ENCODE measurements at places on chromosomes 5 and 9.

DNA sequence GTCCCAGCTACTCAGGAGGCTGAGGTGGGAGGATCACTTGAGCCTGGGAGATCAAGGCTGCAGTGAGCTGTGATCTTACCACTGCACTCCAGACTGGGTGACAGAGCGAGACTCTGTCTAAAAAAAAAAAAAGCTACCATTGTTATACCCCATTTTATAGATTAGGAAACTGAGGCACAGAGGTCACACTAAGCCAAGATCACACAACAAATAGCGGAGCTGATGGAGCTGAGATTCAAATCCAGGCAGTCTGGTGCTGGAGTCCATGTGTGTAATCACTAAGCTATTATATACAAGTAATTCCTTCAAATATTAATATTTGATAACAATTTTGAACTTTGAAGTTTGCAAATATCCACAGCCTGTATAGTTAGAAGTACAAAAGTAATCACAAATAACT, 6.0 kb upstream of the SLC12A2 start:
- no peak for DNase-seq

GRCh38 chr5:31449962-31450361, 81.9 kb downstream of the DROSHA start:
- no peak for DNase-seq

DNA sequence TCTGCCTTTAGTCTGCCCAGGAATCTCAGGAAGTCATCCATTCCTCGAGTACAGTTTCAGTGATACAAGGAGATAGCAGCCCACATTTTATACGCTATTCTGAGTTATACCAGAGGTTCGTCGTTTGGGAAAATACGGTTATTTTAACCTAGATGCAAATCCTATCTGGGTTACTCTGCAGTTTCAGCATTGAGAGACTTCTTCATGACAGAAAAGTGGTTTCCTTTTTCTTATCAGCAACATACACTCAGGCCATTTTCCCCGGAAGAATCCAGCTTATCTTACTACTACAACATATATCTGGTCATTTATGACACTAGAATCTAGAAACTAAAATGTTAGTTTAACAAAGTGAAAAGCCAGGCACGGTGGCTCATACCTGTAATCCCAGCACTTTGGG, 83.4 kb upstream of the IQGAP2 start:
- DNase-seq: no peak

DNA sequence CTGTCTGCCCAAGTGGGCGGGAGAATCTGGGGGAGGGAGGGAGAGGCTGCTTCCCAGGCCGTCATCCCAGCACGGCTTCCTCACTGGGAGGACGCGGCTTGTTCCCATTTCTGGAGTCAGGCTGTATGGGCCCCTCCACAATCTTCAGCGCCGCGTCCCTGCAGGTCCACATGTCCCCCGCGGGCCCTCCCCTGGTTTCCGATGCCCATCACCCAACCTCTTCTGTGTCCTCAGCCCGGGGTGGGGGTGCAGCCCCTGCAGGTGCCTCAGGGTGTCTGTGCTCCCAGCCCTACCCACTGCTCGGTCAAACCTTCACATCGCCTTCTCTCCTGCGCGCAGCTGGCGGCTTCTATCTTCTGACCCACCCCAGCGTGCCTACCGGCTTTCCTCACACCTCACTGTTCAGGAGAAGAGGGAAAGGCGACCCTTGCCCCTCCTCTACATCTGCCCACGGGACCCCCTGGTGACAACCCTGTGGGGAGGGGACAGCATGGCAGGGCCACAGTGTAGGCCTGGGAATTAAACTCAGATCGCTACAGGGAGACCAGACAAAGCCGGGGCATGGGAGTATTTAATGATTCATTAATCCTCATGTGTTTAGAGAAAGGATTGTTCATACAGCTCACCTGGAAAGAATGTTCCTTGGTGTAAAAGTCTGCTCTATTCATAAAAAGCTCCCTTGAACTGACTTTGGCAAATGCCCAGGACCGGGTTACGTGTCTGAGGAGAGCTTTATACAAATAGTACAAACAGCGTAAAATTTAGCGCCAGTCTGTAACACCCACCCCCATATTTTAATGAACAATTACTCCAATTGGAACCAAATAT, 145.1 kb downstream of the IRX1 start:
- no peak for DNase-seq

GRCh38 chr5:37850226-37850865, 10.5 kb upstream of the GDNF start:
- no peak for DNase-seq

GRCh38 chr5:171549274-171549673, 129.8 kb downstream of the FGF18 start:
- no peak for DNase-seq

DNA sequence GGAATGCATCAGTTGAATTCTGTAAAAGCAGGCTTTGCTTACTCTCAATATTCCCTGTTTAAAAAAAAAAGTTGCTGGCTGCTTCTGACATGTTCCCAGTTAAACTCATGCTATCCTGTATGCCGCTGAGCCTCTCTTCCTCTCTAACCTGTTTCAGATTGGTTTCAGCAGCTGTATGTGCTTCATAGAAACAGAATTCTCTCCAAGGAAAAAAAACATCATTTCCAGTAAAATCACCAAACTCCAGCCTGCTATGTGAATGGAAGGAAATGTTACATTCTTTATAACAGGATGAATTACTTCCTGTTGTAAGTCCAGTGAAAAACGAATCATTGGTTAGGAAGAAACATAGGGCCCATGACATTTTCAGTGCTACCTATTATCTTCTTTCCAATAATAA, 25.7 kb upstream of the KCNV2 start:
- no peak for DNase-seq

GRCh38 chr5:115306011-115306536, 9.6 kb upstream of the CCDC112 start:
- no peak for DNase-seq

GRCh38 chr9:135803441-135803840, 101.5 kb downstream of the KCNT1 start:
- no peak for DNase-seq

- peak; percentile 26 for DNase-seq
Measured at GRCh38 chr5:78320401-78320800, 25.9 kb upstream of the AP3B1 start.

DNA sequence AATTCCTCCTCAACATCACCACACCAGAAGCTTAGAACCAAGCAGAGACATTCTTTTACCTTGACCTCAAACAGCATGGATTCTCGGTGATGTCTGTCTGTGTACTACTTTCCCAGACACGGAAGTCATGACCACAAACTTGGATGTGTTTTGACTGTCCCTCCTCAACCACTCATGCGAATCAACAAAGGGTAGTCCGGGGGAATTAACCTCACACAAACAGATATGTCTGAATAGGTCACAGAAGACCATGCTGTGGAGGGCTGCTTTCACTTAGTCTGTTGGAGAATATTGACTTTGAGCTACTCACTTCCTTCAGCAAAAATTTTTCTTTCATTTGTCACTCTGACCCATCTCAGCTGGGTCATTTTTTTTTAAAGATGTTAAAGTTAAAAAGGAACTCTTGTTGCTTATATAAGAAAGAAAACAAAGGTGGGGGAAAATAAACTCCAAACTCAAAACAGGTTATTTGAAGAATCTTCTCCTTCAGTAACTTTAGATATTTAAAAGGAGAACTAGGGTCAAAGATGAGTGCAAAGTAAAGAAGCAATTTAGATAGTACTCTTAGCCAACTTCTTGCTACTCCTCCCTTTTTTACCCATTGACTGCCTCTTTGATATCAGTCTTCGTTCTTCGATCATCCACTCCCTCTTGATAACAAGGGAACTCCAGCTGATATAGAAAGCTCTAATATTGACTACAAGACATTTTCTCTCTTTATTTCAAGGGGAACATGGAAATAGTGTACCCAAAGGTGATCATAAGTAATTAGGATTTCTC, 343.4 kb upstream of the CDH6 start:
- DNase-seq: no peak

- no peak for DNase-seq
Measured at GRCh38 chr5:178671602-178672144, 44.8 kb upstream of the CLK4 start.

DNA sequence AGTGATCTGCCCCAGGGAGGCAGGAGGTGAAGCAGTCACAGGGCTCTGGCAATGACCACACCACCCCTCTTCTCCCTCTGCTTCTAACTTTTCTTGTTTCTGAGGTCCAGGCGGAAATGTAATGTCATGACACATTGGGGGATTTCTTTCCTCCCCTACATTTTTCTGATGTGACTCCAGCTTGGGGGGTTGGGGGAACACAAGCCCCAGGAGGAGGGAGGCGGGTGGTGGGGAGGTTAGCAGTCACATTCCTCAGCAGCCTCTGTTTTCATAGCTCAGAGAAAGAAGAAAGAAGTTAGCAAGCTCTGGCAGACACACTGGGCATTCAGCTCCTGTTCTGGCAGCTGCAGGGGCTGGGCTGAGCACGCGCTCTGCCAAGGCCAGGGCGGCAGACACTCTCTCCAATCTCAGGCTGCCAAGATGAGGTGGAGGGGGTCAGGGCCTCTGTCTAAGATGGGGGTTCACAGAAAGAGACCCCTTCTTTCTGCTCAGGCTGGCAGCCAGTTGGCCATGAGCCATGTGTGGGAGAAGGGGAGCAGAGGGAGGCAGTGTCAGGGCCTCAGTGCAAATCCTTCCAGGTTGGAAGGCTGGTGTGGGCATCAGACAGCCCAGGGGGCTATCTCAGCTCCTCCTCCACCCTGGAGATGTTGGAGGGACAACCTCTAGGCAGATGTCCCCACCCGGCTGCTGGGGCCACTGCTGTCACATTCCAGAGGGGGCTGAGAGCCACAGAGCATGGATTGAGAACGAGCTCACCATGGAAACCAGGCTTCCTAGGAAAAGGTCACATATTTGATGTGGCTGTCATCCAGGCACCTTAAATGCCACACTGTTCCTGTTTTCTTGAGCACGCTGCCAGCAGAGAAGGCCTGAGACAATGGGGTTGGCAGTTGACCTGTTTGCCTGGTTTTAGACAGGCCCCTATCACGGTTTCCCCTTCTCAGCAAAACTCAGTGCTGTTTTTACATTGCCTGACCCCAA, 20.1 kb upstream of the PFDN1 start:
- DNase-seq: no peak

- DNase-seq: no peak
Measured at GRCh38 chr9:79592726-79593493, 21.1 kb downstream of the TLE4 start.

- no peak for DNase-seq
Measured at GRCh38 chr9:97506306-97506705, 4.8 kb downstream of the TMOD1 start.

GRCh38 chr5:88671505-88672499, 211.2 kb downstream of the MEF2C start:
- no peak for DNase-seq

GRCh38 chr9:112032009-112032408, 135.4 kb downstream of the UGCG start:
- DNase-seq: no peak

- DNase-seq: peak; percentile 61
Measured at GRCh38 chr5:158928404-158928803, 171.3 kb downstream of the EBF1 start.

DNA sequence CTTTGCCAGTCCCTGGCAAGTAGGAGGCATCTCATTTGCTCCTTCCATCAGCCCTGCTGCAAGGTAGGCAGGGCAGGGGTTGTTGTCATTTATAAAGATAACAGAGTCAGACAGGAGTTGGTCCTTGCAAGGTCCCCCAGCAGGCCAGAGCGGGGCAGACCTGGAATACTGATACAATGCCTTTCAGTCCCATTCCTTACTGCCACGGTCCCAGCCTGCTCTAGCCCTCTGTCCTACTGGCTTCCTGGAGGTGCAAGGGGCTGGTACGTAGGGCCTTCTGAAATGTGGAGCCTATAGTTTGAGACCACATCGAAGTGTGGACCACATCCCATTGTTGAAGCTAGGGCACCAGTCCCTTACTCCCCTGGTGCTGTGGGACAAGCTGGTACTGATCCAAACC, 42.8 kb upstream of the PITX1 start:
- no peak for DNase-seq

GRCh38 chr9:69145144-69145715, 28.8 kb upstream of the TJP2 start:
- no peak for DNase-seq

GRCh38 chr9:84828046-84828445, 158.5 kb downstream of the NTRK2 start:
- no peak for DNase-seq

GRCh38 chr9:87875831-87876545, 6.7 kb upstream of the SPATA31E1 start:
- no peak for DNase-seq

GRCh38 chr9:125258160-125258785, 3.4 kb upstream of the GAPVD1 start:
- DNase-seq: no peak

- no peak for DNase-seq
Measured at GRCh38 chr9:14068690-14069089, 245.3 kb downstream of the NFIB start.

GRCh38 chr9:36401164-36401740, 1.2 kb upstream of the RNF38 start:
- no peak for DNase-seq

GRCh38 chr9:134276453-134277245, 49.6 kb upstream of the RXRA start:
- no peak for DNase-seq

DNA sequence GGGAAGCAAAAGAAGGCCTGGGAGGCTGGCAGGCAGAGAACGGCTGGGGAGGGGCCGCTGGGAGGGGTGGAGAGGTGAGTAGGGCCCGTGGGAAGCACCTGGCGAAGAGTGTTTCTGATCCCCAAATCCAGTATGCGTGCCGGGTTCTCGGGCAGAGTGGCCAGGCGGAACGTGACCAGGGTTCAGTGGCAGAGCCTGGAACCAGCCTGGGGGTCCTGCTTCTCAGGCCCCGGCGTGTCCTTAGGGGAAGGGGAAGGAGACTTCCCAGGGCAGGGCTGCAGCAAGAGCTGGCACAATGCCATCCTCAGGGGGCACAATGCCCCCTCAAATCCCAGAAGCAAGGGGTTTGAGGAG, 25.5 kb upstream of the IER5L start:
- no peak for DNase-seq

DNA sequence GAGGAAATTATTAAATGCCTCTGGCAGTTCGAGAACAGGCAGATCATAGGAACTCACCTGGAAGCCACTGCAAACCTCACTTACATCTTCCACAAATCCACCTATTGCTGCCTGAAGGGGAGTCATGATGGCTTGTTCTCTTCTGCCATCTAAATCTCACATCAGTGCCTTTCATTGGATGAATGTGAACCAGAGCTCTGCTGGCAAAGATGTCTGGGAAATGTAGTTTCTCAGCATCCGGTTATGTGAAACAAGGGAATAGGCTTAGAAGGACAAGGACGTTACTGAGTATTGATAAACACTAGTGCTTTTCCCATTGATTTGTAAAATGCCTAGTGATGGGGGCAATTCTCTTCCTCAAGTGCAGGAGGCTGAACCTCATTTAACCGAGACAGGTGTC, 483.3 kb downstream of the ARHGEF28 start:
- DNase-seq: no peak

GRCh38 chr5:89435347-89435746, 552.4 kb upstream of the MEF2C start:
- DNase-seq: no peak

DNA sequence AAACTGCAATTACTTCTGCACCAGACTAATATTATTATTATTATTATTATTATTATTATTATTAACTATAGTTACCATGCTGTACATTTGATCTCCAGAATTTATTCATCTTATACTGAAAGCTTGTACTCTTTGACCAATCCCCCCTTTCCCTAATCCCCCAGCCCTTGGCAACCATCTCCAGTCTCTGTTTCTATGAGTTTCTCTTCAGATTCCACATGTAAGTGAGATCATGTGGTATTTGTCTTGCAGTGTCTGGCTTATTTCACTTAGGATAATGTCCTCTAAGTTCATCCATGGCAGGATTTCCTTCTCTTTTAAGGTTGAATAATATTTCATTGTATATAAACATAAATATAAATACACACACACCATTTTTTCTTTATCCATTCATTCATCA, 287.0 kb upstream of the DAB2 start:
- no peak for DNase-seq
